ENCODE measurements at places on chromosomes 2 and 18.

GRCh38 chr2:215554689-215555498 is 119.0 kb upstream of the FN1 start:
- no peak for DNase-seq

GRCh38 chr18:79778291-79778791 is 19.4 kb upstream of the KCNG2 start:
- DNase-seq: no peak

DNA sequence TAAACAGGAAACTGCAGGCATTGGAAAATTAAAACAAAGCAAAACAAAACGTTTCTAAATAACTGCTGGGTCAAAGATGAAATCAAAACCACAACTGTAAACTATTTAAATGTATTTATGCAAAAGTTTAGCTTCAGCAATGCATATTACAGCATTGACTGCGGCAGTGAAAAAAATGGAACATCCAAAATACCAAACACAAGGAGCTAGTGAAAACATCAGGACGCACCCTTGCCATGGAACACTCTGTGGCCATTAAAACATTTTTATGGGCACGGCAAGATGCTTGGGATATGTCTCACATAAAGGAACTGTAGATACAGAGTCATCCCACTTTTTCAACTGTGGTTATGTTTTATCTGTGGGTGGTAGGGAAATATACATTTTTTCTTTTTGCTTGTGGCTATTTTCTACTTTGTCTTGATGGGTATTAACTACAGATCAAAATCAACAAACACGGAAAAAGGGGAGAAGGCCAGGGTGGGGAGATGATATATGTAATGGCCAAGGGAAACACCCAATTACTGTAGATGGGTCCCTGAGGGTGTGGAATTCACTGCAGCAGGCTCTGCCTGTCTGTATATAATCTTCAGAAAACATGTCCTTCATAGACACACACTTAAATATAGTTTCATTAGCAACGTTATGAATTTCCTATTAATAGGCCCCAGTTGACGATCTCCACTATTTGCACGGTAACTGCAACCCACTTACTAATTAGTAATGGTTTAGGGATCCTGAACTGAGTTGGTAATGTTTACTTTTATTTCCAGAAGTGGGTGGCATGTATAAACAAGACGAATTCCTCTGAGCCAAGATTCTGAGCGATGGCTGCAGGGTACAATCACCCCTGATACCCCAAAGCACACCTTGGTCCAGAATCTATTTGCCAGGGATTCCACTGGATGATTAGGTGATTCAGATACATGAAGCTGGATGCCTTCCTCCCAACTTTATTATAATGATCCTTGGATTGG is 110.5 kb downstream of the ACKR3 start:
- DNase-seq: no peak

DNA sequence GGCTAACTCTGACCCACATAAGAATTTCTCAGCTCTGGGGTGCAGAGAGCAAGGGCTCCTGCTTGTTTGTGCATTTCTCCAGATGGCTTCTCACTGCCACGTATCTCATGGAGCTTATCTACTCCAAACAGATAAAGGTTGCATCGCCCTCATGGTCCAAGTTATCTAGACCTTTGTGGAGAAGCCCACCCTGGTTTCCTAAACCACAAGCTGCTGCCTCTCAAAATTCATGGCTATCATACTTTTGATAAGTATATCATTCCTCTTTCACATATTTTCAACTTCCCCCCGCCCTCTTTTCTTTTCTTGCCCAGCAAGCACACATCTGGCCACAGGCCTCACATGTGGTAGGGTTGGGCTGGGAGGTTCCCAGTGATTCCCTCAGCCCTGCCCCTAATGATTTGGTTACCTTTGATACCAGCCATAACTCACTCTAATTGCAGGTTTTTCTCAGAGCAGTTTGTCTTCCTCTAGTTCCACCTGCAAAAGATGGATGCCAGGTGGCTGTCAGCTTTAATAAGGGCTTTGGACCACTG is 146.0 kb downstream of the RHBDD1 start:
- no peak for DNase-seq

DNA sequence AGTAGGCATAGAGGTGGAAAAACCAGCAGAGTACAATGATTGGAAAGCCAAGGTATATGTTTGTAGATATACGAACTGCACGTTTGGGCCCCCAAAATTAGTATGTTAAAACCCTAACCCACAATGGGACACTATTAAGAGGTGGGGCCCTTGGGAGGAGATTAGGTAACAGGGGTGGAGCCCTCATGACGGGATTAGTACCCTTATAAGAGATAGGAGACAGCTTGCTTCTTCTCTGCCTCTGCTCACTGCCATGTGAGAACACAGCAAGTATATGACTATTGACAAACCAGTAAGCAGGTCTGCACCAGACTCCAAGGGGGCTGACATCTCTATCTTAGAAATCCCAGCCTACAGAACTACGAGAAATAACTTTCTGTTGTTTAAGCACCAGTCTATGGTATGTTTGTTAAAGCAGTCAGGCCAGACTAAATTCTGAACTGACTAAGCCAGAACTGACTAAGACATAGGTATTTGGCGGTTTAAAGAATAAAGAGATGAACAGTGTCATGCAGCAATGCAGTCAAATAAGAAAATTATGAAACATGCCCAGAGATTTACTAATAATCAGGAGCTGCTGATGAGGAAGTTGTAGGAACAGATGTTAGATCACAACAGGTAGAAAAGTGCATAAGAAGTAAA is 182.9 kb downstream of the DYM start:
- DNase-seq: no peak

DNA sequence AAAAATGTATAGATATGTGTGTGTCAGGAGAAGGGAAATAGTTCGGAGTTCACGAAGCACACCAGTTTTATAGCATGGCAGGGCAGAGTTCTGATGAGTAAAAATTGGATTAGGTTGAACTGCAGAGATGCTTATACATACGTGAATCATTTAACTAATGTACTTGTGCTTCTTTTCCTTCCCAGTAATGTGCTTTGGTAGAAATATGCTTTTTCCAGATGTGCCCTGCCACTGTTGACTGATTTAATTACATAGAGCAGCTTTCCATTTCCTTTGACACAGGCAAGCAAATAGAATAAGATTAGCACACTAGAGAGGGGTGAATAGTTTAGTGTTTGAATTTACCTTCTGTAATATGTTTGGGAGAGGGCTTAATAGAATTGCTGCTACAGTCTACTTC is 28.9 kb upstream of the ARMC9 start:
- DNase-seq: no peak

DNA sequence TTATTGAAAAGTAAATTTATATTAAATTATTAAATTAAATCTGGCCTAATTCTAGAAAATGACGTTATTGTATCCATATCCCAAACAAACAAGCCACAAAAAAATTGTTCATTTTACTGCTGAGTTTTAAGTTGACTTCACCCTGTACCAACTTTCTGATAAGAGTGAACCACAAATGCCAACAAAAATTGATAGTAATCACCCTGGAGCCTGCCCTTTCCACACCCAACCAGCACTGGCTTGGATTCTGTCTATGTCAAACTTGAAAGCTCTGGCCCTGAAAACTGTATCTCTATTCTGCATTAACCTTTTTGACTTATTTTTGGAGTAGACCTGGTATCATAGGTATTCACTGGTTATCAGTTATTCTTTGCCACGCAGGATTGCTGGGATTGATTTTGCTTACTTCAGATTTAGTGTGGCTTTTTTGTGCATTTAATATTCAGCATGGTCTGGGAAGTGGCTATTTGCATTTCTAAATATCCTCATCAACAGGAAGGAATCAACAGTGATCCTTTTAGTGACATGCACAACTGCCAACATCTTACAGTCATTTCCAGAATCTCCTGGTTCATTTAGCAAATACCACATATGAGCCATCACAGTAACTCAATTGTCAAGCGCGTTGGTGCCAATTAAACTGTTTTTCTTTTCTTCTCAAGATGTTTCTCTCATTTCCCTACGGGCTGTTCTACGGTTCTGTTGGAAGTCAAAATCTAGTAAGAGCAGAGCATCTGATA is 11.4 kb upstream of the SRBD1 start:
- DNase-seq: no peak

DNA sequence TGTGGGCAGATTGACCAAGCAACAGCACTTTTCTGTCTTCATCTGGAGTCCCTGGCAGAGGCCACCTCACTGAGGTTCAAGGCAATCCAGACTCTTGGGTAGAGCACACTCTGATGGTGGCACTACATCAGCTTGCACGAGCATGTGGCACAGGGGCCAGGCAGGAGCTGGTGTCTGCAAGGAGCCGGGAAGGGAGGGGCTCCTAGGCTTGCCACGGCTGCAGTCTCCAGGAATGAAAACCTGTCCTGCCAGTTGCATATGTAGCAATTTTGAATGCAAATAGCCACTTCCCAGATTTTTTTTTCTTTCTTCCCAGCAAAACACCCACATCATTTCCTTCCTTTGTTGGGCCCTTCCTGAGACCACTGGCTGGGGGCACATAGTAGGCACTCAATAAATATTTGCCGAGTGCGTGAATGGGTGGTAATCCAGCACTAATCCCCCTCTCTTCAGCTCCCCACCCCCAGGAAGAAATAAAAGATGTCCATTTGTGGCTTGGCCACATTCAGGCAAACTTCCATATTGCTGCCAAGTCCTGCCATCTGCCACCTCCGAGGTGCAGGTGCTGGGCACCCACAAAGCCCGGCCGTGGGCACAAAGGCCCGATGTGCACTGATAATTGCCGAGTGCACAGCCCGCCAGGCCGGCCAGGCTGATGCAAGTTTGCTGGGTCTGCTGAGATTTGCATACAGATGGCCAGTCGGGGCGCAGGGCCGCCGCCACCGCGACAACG is 72.4 kb downstream of the MYCN start:
- DNase-seq: no peak

DNA sequence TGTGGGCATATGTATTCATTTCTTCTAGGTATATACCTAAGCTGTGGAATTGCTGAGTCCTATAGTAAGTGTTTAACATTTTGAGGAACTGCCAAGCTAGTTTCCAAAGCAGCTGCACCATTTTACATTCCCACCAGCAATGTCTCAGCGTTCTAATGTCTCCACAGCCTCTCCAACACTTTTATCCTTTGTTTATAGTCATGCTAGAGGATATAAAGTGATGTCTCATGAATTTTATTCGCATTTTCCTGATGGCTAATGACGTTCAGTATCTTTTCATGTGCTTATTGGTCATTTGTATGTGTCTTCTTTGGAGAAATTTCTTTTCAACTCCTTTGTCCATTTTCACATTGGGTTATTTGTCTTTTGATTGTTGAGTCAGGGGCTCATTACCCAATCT is 295.2 kb downstream of the NCKAP5 start:
- DNase-seq: no peak

DNA sequence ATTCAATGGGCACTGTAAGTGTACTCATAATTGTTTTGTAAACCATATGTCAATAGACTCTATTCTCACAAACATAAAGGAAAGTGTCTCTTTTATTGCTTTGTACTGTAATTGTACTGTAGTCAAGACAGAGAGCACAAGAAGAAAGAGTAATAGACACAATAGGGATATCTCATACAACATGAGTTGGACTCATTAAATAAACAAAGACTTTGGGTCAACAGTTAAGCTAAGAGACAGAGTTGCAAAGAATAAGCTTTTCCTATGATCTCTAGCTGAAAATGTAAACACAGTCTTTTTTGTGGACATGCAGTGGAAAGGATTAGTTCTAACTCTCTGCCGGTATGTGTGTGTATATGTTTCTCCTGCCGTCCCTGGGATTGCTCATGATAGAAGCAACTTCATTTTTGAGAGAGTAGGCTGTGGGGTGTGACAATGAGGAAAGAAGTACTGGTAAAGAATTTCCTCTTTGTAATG is 13.9 kb upstream of the KYNU start:
- no peak for DNase-seq

GRCh38 chr2:263022-263738 is 652 bp downstream of the SH3YL1 start:
- DNase-seq: no peak

DNA sequence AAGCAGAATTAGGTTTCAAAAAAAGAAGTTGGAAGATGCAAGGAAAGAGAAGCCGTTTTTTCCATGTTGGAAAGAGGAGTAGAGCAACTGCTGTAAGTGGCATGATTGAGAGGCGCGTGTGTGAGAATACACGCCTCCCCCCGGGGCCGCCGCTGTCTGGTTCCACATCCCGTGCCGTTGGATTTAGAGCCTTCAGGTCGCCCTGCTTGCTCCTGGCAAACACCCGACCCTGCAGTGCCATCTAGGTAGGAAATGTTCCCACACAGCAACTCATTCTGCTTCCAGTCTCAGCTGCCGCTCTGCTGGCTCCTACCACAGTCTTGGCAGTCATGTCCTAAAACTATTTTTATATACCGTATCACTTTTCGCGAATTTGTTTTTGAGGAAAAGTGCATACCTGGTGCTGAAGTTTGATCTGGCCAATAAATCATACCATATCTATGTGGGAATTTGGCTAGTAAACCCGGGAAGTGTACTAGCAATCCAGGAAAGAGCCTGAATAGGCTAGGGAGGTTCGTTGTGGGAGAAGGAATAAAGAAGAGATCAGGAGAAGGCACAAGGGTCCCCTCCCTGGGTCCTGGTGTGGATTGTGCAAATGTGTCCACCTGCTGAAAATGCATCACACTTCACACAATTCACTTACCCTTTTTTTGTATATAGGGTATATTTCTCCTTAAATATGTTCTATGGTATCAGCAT is 372.7 kb downstream of the FBXO15 start:
- DNase-seq: no peak

DNA sequence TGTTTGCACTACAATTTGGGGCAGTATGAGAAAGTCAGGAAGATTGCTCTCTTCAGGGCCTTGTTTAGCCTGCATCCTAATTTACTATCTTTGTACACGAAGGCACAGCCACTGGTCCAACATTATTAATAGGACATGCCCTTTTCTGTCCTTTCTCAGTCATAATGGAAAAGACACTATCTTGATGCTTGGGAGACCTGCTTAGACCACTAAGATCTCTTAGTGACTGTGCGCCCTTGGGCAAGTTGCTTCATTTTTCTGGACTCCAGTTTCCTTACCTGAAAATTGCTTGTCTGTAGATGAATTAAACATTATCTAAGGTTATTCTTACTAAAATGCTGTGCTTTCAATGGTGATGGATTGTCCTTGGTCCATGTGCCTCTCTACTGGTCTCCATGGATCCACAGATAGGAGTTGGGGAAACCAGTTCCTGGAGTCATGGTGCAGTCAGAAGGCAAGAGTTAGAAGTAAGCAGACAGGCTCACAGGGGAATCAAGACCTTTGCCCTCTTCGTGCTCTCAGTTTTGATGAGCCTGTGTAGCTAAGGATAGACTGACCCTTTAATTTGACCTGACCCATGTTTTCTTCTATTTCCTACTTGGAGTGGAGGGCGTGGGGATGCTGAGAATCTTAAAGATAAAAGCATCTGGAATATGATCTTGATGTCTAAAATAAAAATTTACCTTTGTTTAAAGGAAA is 114.0 kb downstream of the RAPGEF4 start:
- DNase-seq: no peak

GRCh38 chr2:65129286-65129825 is 550 bp downstream of the RAB1A start:
- no peak for DNase-seq

DNA sequence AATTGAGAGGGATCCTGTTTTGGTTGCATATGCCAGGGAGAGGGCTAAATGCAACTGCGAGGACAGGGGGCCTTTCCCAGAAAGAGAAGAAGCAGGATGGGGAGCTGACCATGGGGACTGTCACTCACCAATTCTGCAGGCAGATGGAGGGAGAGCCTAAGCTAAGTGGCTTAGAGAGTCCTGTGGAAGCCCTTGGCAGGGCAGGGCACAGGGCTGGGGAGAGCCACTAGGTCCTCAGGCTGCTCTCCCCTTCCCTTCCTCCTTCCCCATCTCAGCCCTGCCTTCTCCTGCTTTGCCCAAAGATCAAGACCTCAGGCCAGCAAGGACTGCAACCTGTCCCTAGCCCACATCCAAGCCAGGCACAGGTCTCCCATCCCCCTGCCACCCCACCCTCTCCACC is 24.4 kb upstream of the CATIP start:
- no peak for DNase-seq

- no peak for DNase-seq
These were observed 70.3 kb upstream of the ACVR1C start for GRCh38 chr2:157699009-157699408.

Measured in stimulated activated CD8-positive, alpha-beta memory T cell treated with anti-CD3 and anti-CD28 coated beads, Interleukin-4, amount 100 ng/mL, for 1 hour (primary cell).